Left renal cortex interstitium (tissue), 4 donors: ENCODE measurements at places on chromosomes 7 and 10. TPM values are rescaled to one million over a fixed set of nuclear protein-coding genes. Genes with fewer than 3 reads are reported as not detected.

The ELN gene
- 130 TPM for polyA plus RNA-seq

The NANOS1 gene
- polyA plus RNA-seq = 3.2 TPM

The GIMAP8 gene
- 8.2 TPM for polyA plus RNA-seq

The VAX1 gene
- polyA plus RNA-seq = not detected

The PALD1 gene
- 10.5 TPM for polyA plus RNA-seq

The CALHM1 gene
- 0.06 TPM for polyA plus RNA-seq

The MACROH2A2 gene
- 78.3 TPM for polyA plus RNA-seq

The PGAM2 gene
- polyA plus RNA-seq = 3.4 TPM

The METTL27 gene
- 8.1 TPM for polyA plus RNA-seq

The CNTNAP2 gene
- polyA plus RNA-seq = 27.3 TPM

The VENTX gene
- polyA plus RNA-seq = 0.20 TPM

The NPY4R gene
- polyA plus RNA-seq = not detected

The SDK1 gene
- 5.8 TPM for polyA plus RNA-seq

The SMO gene
- 108 TPM for polyA plus RNA-seq

The CCDC172 gene
- polyA plus RNA-seq = not detected

The SLC29A4 gene
- 24.1 TPM for polyA plus RNA-seq

The HTR5A gene
- polyA plus RNA-seq = not detected

The CAV1 gene
- 27.8 TPM for polyA plus RNA-seq

The ANXA8 gene
- 0.28 TPM for polyA plus RNA-seq

The CALU gene
- polyA plus RNA-seq = 191 TPM
